Ascending aorta (tissue), 2 donors: ENCODE measurements at places on chromosomes 1 and 21. TPM values are rescaled to one million over a fixed set of nuclear protein-coding genes. Genes with fewer than 3 reads are reported as not detected.

DNA sequence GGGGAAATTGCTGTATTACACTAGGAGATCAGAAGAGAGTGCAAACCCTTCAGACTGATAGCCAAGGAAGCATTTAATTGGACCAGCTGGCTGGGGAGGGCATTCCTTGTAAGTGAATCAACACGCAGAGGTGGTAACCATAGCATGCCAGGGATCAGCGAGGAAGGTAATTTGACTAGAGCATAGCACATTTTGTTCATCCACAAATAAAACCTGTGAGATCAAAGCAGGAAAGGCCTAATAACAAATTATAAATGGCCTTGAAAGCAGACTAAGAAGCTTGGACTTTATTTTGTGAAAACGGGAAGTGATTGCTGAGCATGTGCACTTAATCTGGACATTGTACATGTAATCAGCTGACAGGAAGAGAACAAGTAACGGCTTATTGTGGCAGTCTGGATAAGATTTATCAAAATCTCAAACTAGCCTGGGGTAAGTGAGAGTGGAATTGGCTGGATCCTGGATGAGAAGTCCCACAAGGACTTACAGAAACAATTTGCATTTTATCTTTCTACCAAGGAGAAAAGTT is 11.7 kb upstream of the CD55 start:
- no peaks in the 10 kb centered on the region for H3K4me1 ChIP-seq
- no peak overlapping the region for H3K27ac ChIP-seq
- H3K36me3 ChIP-seq = no peaks in the 10 kb centered on the region
- no peak for DNase-seq
- H3K27me3 ChIP-seq = no peaks in the 10 kb centered on the region

DNA sequence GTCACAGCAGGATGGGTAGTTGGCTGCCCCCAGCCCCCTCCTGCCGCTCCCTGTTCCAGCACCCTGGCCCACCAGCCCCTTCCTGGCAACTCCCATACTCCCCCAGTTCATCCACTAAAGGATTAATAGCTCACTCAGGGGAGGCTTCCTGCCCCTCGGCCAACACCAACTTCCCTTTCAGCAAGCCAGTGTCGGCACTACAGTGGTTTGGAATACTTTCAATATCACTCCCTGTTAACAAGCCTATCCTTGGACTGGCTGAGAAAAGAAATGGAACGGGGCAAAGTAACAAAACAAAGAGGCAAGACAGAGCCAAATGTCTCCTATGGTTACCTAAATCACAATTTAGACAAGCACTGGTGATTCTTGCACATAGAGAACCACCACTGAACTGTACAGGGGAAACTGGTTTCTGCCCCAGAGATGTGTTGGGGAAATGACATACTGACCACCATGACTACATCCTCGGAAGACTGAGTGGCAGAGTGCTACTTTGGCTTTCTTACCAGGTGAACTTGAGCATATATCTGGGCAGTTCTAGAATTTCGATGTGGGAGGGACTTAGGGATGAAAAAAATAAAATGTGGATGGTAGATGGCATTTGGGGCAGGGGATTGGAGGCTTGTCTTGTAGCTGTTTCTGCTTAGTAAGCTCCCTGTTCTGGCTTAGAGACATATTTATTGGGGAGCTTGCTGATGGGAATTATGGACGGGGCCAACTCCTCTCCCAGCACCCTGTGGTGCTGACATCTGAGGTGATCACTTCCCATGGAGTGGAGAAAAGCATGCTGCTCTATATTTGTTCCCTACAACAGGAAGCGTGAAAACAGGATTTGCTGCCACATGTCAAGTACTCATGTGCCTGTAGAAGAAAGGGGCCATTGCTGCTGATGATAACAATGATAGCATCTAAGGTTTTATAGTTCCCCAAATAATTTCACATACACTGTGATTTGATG is 7.1 kb upstream of the CAPN2 start:
- DNase-seq = peak; percentile 63
- H3K4me3 ChIP-seq = no peak overlapping the region
- H3K4me1 ChIP-seq = peaks cover 11% of the 10 kb centered on the region
- no peaks in the 10 kb centered on the region for H3K27me3 ChIP-seq
- H3K36me3 ChIP-seq = no peaks in the 10 kb centered on the region
- peak overlapping the region; percentile 93 for H3K27ac ChIP-seq

Gene ADGRL4
- 73.5 TPM for total RNA-seq

DNA sequence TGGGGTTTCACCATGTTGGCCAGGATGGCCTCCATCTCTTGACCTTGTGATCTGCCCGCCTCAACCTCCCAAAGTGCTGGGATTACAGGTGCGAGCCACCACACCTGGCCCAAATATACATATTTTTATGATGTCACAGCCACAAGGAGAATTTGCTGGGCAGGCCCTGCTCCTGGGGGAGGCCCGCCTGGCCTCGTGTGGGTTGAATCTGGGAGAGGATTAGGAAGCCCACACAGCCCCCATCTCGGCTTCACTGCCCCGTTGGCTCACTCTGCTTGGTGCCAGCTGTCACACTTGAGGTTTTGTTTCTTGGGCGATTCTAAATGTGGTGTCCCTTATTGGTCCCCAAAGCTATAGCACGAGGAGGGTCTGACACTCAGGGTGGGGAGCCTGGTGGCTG is 335.7 kb upstream of the AJAP1 start:
- H3K27me3 ChIP-seq = no peaks in the 10 kb centered on the region
- no peaks in the 10 kb centered on the region for H3K36me3 ChIP-seq
- no peak for DNase-seq
- no peaks in the 10 kb centered on the region for H3K4me1 ChIP-seq

GRCh38 chr1:115912116-115912515 is 64.2 kb upstream of the SLC22A15 start:
- H3K27me3 ChIP-seq = no peaks in the 10 kb centered on the region
- H3K4me1 ChIP-seq = no peaks in the 10 kb centered on the region
- no peak overlapping the region for H3K4me3 ChIP-seq
- no peaks in the 10 kb centered on the region for H3K36me3 ChIP-seq

DNA sequence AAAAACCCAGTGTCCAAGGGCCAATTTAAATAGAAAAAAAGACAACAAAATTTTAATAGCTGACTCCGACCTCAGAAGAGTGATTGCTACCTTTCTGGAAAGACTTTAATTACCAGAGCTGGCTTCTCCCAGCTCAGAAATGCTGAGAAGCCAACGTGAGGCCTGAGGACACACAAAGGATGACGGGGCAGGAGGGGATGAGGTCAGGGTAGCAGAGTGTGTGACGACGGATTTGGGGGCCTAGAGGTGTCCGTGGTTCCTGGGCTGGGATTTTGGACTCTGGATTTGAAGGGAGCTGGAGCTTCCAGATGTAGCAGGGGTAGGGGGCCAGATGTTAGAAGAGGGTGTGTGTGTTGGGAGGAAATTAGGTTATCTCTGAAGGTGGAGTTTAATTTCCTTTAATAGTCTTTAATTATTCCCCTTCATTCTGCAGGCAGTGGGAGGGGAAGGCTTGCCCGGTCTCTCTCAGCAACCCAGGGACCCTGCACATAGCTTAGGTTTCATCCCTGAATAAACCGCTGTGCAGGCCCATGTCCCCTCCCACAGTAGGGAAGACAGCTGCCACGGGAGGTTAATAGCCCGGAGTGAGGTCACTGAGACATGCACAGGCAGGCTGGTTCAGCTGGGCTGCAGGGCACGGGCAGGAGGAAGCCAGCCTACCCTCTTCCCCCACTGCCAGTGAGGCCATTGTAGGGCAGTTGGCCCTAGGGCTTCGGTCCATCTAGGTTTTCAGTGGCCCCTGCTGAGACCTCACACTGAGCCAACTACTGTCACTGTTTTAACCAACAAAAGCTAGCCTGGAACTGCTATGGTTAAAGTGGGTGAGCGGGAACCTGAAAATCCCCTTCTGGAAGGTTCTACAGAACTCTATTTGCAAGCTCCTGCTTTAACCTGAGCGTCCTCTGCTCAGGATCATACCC is 3.8 kb upstream of the PADI3 start:
- H3K27me3 ChIP-seq = no peaks in the 10 kb centered on the region
- no peaks in the 10 kb centered on the region for H3K4me1 ChIP-seq
- H3K27ac ChIP-seq = no peak overlapping the region
- no peak overlapping the region for H3K4me3 ChIP-seq

GRCh38 chr1:156412653-156413321 is 43.8 kb downstream of the RHBG start:
- peaks cover 2% of the 10 kb centered on the region for H3K27me3 ChIP-seq
- H3K4me1 ChIP-seq = no peaks in the 10 kb centered on the region
- DNase-seq = no peak
- no peak overlapping the region for H3K4me3 ChIP-seq
- H3K36me3 ChIP-seq = no peaks in the 10 kb centered on the region
- H3K27ac ChIP-seq = no peak overlapping the region
